Spleen (tissue), 13 donors: ENCODE measurements at places on chromosomes 1 and 21. TPM values are rescaled to one million over a fixed set of nuclear protein-coding genes. Genes with fewer than 3 reads are reported as not detected.
A peak's percentile ranks its signal among the peaks of the same experiment; 100 is the strongest.

A3GALT2 gene
- not detected for polyA plus RNA-seq

P3H1 gene
- 51.6 TPM for polyA plus RNA-seq

PGBD5 gene
- 2.3 TPM for polyA plus RNA-seq

OR2L5 gene
- 0.03 TPM for polyA plus RNA-seq

USP21 gene
- 17.9 TPM for polyA plus RNA-seq

DNA sequence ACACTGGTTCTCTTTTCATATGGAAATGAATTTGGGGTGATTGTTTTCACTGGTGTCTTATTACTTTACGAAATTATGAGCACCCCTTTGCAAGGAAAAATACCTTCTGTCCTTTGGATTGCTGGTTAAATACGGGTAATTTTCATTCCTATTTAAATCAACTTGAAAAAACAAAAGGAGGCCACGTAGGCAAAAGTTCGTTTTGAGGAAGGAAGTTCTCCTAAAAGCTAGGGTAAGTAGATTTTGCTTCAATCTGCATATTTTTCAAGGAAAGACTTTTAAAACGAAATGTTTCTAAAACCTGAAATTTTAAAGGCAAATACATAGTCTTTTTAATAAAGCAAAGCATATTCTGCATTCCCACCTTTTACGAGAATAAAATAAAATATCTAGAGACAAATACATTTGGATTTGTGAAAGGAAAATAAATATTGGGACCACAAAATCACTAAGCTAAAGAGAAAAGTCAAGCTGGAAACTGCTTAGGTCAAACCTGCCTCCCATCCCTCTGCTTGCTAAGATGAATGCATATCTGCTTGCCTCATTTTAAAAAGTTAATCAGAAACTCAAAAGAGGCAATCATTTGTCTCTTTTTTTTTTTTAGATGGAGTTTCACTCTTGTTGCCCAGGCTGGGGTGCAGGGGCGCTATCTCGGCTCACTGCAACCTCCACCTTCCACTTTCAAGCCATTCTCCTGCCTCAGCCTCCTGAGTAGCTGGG, 70.9 kb upstream of the ETS2 start:
- peaks cover 17% of the 10 kb centered on the region for H3K27me3 ChIP-seq
- peaks cover 6% of the 10 kb centered on the region for H3K4me1 ChIP-seq
- no peak for DNase-seq
- no peak overlapping the region for H3K4me3 ChIP-seq
- peak overlapping the region; percentile 59 for H3K27ac ChIP-seq

DNA sequence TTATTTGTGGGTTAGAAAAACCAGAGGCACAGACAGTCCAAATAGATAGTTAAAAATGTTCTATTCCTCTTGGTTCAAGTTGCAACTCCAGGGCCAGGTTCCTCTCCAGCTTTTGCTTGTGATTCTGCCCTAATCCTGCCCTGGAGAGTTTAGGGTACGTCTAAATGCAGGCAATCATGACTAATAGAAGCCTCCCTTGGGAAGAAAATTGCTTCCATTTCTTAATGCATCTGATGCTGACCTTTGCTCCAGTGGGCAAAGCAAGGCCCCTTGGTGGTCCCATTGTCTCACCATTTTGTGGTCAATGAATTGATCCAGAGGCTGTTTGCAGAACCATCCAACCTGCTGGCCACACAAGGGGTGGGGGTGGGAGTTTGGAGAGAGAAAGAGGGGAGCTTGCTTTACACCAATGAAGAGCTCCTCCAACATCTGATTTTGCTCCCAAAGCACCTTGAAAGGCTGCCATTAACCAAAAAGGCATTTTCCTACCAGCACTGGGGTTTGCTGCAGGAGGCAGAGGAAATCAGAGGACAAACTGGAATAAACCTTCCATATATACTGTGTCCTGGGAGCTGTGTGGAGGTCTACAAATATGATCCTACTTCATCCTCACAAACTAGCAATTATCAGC, 31.3 kb downstream of the C8B start:
- H3K36me3 ChIP-seq: no peaks in the 10 kb centered on the region
- H3K4me3 ChIP-seq: no peak overlapping the region
- no peaks in the 10 kb centered on the region for H3K4me1 ChIP-seq

- no peak overlapping the region for H3K27ac ChIP-seq
- H3K4me1 ChIP-seq: no peaks in the 10 kb centered on the region
- no peaks in the 10 kb centered on the region for H3K36me3 ChIP-seq
- no peaks in the 10 kb centered on the region for H3K27me3 ChIP-seq
Observed at GRCh38 chr1:172507741-172508140, 25.2 kb upstream of the SUCO start.

DNA sequence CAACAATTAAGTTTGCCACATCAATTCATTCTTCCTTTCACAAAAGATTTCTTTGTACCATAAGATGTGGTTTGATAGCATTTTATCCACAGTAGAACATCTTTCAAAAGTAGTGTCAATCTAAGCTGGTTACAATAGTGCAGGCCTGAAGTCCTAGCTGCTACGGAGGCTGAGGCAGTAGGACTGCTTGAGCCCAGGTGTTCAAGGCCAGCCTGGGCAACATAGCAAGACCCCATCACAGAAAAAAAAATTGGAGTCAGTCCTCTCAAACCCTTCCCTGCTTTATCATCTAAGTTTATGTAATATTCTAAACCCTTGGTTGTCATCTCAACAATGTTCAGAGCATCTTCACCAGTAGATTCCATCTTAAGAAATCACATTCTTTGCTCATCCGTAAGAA, 31.7 kb downstream of the DENND1B start:
- H3K4me3 ChIP-seq: no peak overlapping the region
- H3K36me3 ChIP-seq: no peaks in the 10 kb centered on the region
- no peaks in the 10 kb centered on the region for H3K4me1 ChIP-seq

- no peak overlapping the region for H3K27ac ChIP-seq
- H3K27me3 ChIP-seq: no peaks in the 10 kb centered on the region
- DNase-seq: no peak
- no peak overlapping the region for H3K4me3 ChIP-seq
Observed at GRCh38 chr1:154720328-154721297, 112.6 kb upstream of the ADAR start.

DNA sequence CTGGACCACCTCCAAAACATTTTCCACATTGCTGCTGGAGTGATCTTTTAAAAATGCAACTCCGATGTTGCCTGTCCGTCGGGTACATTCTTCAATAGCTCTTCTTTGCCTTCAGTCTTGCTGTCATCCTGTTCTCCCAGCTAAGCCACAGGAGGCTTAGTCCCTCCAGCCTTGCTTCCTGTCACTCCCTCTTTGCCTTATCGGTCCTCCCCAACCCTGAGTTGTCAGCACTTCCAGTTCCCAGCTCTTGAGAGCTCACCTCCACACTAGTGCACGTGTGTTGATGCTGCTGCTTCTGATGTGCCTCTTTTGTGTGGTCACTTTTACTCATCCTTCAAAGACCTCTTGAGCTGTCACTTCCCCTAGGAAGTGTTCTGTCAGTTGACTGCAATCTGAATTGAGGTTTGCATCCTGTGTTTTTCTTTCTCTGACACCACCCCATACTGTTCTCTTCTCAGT, 15.3 kb downstream of the UCK2 start:
- no peaks in the 10 kb centered on the region for H3K36me3 ChIP-seq
- H3K27ac ChIP-seq: no peak overlapping the region
- H3K27me3 ChIP-seq: no peaks in the 10 kb centered on the region
- H3K4me3 ChIP-seq: no peak overlapping the region

DNA sequence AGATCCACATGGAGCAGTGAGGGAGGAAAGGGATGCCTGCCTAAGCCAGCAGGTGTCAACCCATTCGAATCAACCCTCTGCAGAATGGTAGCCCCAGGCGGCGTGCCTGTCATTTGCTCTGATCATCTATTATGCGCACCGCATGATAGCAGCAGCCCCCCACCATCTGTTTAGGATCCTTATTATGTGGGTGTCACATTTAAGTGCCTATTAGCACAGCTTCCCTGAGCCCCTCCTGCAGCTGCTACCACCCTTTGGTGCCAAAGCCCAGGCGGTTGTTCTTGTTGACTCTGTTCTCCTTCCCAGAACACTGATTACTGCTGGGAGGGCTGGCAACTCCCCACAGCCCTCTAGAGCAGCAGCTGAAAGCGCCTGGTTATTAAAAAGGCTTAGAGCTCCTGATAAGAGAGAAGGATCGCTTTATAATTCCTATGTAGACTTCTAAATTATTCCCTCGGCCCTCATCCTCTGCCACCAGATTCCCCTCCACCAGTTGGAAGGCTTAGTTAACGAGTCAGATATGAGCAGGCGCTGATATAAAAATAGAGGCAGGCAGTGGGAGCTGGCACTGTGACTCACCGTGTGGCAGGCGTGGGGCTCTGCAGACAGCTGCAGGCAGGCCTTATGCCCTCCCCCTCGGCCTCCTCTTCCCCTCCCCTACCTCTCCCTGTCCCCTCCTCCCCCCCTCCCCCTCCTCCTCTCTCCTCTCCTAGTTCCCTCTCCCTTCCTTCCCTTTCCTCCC, 23.0 kb downstream of the ACTA1 start:
- H3K27ac ChIP-seq: no peak overlapping the region
- peaks cover 29% of the 10 kb centered on the region for H3K4me1 ChIP-seq
- H3K4me3 ChIP-seq: no peak overlapping the region
- H3K36me3 ChIP-seq: no peaks in the 10 kb centered on the region

GRCh38 chr1:18939398-18940302, 16.8 kb downstream of the IFFO2 start:
- no peak overlapping the region for H3K4me3 ChIP-seq
- DNase-seq: no peak
- no peaks in the 10 kb centered on the region for H3K27me3 ChIP-seq

GRCh38 chr21:41509733-41510132, 1.8 kb upstream of the TMPRSS2 start:
- H3K4me1 ChIP-seq: peaks cover 26% of the 10 kb centered on the region
- H3K4me3 ChIP-seq: no peak overlapping the region
- DNase-seq: no peak
- H3K36me3 ChIP-seq: no peaks in the 10 kb centered on the region
- H3K27me3 ChIP-seq: peaks cover 43% of the 10 kb centered on the region

DNA sequence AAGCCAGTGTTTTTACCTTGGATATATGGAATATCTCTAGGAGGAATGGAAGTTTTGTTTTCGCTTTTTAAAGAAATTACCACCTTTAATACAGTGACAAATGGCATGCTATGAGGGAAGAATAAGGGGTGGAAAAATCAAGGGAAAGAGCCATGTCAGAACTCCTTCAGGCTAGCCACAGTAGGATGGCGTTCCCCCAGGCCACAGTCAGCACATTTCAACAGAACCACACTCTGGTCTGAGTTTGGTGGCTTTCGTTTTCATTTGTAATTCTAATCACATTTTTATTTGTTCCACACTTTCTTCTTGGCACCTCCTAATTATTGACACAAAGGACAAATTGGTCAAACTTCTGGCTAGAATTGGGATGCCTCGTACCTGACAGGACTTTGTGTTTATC, 60.3 kb upstream of the RCOR3 start:
- no peaks in the 10 kb centered on the region for H3K4me1 ChIP-seq
- no peaks in the 10 kb centered on the region for H3K36me3 ChIP-seq
- no peak overlapping the region for H3K4me3 ChIP-seq

- H3K27me3 ChIP-seq: no peaks in the 10 kb centered on the region
- H3K36me3 ChIP-seq: no peaks in the 10 kb centered on the region
- peaks cover 81% of the 10 kb centered on the region for H3K4me1 ChIP-seq
- H3K27ac ChIP-seq: no peak overlapping the region
- DNase-seq: no peak
Observed at GRCh38 chr21:31710586-31710985, 21.3 kb downstream of the SCAF4 start.

GRCh38 chr1:20425622-20426021, 60.4 kb downstream of the CAMK2N1 start:
- H3K27me3 ChIP-seq: no peaks in the 10 kb centered on the region
- no peaks in the 10 kb centered on the region for H3K36me3 ChIP-seq
- H3K4me1 ChIP-seq: no peaks in the 10 kb centered on the region
- no peak overlapping the region for H3K4me3 ChIP-seq
- no peak for DNase-seq
- H3K27ac ChIP-seq: no peak overlapping the region

DNA sequence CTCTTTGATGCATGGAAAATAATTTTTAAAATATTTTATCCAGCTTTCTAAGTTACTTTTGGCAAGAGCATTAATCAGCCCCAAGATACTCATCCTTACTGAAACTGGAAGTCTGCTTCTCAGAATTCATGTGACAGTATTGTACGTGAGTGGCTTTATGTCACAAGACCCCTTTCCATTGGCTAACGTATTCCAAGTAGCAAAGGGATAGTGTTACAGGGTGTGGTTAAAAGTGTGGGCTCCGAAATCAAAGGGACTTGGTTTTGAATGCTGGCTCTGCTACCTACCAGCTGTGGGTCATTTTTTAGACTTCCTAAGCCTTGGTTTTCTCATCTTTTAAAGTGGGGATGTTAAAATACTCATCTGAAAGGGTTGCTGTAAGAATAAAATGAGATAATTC, 91.7 kb downstream of the RHOU start:
- no peak for DNase-seq
- H3K4me3 ChIP-seq: no peak overlapping the region
- H3K4me1 ChIP-seq: peaks cover 19% of the 10 kb centered on the region
- no peaks in the 10 kb centered on the region for H3K36me3 ChIP-seq
- no peaks in the 10 kb centered on the region for H3K27me3 ChIP-seq

- H3K27me3 ChIP-seq: no peaks in the 10 kb centered on the region
- H3K36me3 ChIP-seq: no peaks in the 10 kb centered on the region
- H3K27ac ChIP-seq: no peak overlapping the region
- H3K4me1 ChIP-seq: no peaks in the 10 kb centered on the region
Observed at GRCh38 chr1:190003376-190003775, 474.3 kb downstream of the BRINP3 start.

DNA sequence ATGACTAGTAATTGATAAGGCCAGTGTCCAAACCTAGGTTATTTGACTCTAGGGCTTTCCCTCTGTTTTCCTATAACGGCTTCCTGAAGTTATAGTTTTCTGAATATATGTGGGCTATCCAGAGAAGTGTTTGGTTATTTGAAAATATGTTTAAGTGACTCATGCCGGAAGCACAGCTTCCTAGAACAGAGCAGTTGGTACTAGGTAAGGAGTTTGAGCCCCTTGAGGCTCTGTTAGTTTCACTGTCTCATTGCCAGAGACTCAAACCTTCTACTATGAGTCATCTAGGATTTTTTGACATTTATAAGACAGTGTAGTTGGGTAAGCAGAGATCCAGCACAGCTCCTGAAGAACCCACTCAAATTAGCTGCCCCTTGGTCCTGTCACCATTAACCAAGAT, 27.1 kb upstream of the LEPR start:
- DNase-seq: no peak
- peaks cover 18% of the 10 kb centered on the region for H3K36me3 ChIP-seq
- H3K4me3 ChIP-seq: no peak overlapping the region
- H3K27ac ChIP-seq: no peak overlapping the region

DNA sequence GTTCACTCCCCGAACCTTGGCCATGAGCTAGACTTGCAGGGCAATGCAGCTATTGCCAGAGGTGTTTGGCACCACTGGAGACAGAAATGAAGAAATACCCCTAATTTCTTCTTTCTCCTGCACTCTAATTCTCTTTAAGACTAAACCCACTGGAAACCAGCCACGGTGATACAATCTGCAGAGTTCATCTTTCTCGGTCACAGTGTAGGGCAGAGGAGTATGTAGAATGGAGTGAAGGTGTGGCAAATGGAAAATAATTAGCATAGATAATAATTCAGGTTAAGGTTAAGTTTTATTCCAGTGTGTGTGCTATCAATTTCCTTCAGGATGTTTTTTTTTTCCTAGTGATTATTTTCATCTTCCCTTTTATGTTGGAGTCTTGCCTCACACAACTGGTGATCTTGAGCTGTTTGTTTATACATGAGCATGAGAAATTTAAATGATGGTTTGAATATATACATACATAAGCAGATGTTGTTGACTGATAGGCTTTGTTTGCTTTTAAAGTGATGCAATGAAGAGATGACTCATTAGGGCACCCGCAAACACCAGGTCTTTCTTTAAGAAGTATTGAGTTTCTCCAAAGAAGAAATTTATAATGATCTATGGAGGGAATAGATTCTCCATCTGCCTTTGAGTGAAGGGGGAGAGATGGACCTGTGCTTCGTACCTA, 81.9 kb downstream of the SPATA17 start:
- DNase-seq: no peak
- H3K4me1 ChIP-seq: no peaks in the 10 kb centered on the region
- H3K27me3 ChIP-seq: no peaks in the 10 kb centered on the region
